ENCODE measurements at places on chromosomes 16 and 17. TPM values are rescaled to one million over a fixed set of nuclear protein-coding genes. Genes with fewer than 3 reads are reported as not detected.

Gene KRTAP4-5
- not detected for total RNA-seq

Gene CLEC18B
- not detected for total RNA-seq

Gene TPPP3
- 11.2 TPM for total RNA-seq

Gene CLEC3A
- not detected for total RNA-seq

DNA sequence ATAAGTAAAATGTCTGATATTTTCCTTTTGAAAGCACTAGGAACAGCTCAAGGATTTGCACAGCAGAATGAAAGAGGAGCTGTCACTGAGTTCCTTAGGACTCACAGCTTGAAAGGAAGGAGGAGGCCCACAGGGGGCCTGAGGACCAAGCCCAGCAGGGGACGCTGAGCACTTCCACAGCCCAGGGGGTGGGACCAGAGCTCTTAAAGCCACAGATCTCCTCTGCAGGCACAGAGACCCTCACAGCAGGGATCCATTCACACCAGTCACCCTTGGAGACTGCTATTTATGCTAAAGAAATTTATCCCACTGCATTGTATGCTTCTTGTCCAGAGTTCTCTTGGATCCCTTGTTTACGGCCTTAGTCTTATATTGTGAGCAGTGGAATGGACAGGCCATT, 253.3 kb downstream of the STX8 start:
- no peak for DNase-seq

DNA sequence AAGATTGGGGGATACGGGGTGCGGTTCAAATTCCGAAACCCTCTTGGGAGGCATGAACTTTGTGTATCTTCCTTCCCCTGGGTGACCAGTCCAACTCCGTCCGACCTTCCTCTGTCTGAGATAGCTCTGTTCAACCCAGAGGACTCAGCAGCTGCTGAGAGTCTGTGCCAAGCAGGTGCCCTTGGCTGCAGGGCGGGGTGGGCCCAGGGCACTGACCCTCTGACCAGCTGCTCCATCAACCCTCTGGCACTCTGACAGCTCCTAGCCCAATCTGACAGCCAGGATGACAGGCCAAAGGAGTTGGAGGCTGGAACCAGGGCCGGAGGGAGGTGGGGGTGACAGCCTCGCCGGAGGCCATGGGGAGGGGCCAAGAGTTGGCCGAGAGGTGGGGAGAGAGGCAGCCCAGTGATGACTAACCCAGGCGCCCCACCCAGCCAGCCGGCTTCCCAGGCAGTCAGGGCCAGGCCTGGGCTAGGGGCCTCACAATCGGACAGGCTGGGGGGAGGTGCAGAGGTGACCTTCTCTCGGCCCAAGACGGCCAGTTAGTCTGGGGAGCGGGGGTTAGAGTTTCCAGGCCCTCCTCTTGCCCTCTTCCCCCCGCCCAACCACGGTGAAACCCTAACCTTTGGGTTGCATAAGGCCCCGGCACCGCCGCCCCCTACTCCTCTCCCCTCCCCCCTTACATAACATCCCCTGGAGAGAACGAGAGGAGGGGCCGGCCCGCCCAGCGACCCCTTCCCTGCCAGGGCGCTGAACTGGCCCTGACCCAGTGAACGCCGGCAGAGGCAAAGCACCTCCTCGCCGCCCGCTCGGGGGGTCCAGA, 5.0 kb upstream of the TLCD2 start:
- DNase-seq = peak; percentile 94

- DNase-seq = no peak
Measured at GRCh38 chr17:60129164-60129563, 20.6 kb upstream of the CA4 start.

DNA sequence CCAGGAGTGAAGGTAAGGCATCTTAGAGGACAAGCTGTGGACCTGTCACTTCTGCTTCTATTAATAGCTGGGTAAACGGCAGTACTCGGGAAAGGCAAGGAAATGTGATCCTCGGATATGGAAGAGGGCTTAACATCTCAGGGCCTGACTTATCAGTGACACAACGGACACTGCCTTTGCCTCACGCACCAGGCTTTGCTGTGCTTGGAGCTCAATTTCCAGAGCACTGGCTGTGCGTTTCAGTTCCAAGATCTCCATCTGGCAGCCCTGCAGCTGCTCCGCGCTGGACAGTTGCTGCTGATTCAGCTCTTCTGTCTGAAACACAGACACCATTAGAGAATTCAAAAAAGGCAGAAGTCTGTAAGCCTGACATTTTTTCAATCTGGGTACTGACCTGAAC, 3.5 kb downstream of the KRT40 start:
- no peak for DNase-seq

DNA sequence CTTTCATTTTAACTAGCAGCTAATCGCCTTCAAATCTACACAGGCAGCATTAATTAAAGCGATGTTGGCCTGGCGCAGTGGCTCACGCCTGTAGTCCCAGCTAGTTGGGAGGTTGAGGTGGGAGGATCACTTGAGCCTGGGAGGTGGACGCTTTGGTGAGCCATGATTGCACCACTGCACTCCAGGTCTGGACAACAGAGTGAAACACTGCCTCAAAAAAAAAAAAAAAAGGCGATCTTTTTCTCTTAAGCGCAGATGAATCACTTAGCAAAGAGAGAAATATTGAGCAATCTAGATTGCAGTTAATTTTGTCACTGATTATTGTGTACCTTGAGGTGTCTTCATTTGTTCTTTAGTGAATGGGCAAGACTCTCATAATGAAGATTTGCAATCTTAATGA, 12.4 kb downstream of the SNTB2 start:
- no peak for DNase-seq

- peak; percentile 93 for DNase-seq
Measured at GRCh38 chr17:29568331-29569244, at the start of gene TP53I13. Gene TP53I13, plus strand, starts transcription at chr17:29568701. Its CDS starts 58 bp downstream, at chr17:29568759.

GRCh38 chr17:38864636-38865398, 5.0 kb upstream of the LASP1 start:
- no peak for DNase-seq

DNA sequence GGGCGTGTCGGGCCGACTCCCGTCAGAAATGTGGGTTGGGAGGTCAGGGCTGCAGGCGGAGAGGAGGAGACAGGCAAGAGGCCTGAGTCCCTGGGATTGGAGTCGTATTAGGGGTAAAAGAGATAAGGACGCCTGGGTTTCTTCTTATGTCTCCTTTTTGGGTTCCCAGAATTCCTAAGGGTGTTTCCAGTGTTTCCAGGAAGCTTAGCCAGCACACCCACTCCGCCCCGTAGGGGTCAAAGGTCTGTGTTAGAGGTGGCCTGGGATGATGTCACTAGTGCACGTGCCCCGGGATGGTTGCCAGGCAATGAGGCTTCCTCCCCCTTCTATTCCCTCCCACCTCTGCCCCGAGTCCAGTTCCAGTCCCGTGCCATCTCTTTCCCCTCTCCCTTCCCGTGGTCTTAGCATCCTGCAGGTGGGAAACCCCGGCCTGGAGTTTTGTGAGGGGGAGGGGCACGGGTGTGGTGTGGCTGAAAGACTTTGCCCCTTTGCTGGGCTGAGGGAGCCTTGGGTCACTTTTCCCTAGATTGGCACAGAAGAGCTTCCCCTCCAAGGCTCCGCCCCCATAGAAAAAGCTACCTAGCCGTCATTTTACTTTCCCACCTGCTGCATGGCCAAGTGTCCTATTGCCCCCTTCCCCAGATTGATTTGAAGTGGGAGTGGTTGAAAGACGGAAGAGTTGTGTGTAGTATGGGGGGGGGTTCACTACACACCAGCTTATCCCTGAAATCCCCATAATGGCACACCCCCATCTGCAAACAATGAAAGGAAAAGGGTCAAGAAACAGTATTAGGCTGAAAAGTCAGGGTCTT, 2.8 kb downstream of the KDM6B start:
- DNase-seq = peak; percentile 98
